Sigmoid colon (tissue), 7 donors: ENCODE measurements at places on chromosomes 3 and 15. TPM values are rescaled to one million over a fixed set of nuclear protein-coding genes. Genes with fewer than 3 reads are reported as not detected.

ZNF620 gene
- total RNA-seq, result 3.6 TPM

SLC51A gene
- not detected for total RNA-seq

SYNPR gene
- total RNA-seq, result 0.16 TPM

GRCh38 chr3:128488991-128489673 is 3.9 kb downstream of the GATA2 start:
- peak; percentile 67 for DNase-seq

DNA sequence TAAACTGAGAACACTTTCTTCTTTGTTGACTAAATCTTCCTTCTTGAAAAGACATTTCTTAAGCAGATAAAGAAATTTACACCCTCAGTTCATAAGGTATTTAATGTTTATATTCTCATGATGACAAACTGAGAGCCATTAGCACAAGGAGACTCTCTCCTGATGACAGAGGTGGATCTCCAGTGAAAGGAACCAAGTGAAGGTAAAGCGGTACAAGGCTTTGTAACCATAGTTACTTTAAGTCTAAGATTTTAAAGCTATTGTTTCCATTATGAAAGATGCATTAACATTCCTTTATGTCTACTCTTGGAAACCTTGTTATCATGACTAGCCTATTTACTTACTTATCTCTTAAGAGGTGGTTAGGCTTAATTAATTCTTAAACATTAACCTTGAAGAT is 737.1 kb downstream of the MECOM start:
- no peak for DNase-seq

DNA sequence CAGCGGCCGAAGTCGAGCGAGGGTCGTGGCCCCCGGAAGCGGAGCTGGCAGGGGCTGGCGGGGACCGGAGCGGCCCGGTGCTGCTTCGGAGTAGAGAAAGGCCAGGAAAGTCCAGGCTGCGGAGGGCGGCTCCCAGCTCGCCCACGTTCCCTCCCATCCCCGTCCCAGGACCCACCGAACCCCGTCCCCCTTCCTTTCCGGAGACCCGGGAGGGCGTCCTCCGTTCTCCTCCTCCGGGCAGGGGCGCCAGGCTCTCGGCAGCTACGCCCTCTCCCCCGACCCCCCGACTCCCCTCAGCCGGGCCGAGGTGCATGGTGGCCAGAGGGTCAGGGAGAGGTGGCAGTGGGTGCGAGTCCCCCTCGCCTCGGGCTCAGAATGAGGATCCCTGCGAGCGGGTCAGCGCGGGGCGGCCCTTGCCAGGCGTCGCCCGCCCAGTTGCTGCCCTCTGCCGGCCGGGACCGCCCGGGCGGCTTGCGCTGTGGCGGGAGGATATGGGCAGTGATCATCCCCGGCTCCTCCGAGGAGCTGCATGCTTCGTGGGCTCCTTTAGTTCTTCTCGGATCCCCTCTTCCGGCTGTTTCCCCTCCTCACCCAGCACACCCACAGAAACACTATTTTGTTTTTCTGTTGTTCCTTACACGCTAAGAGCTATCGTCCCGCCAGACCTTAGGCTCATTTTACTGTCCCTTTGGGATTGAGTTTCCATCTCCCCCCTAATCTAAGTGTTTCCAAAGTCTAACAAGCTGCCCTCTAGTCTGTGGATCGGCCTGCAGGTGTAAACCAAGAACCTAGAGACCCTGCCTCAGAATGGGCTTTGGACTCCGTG is 744 bp upstream of the ALDH1A2 start:
- DNase-seq, result peak; percentile 71

- no peak for DNase-seq
Observed at GRCh38 chr3:16496408-16497222, 16.9 kb downstream of the RFTN1 start.

DNA sequence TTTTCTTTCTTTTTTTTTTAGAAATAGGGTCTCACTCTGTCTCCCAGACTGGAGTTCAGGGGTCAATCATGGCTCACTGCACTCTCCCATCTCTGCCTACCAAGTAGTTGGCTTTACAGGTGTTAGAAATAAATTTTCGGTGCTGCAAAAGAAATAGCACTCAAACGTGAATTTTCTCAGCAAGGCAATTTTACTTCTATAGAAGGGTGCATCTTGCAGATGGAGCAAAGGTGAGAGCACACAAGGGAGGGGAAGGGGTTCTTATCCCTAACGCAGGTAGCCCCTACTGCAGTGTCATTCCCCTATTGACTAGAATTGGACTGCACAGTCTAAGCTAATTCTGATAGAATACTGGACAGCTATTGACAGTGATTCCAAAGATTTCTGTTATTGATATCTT is 6.8 kb upstream of the FBLN2 start:
- no peak for DNase-seq

GRCh38 chr15:101530224-101530958 is 40.9 kb upstream of the PCSK6 start:
- no peak for DNase-seq

- no peak for DNase-seq
Observed at GRCh38 chr3:26588931-26589330, 33.6 kb upstream of the LRRC3B start.

GRCh38 chr15:55168350-55168974 is 28.3 kb downstream of the RSL24D1 start:
- DNase-seq, result no peak

- DNase-seq, result no peak
Observed at GRCh38 chr15:70876011-70876410, 16.2 kb downstream of the THAP10 start.

GRCh38 chr3:155418407-155418806 is 124.9 kb upstream of the STRIT1 start:
- peak; percentile 69 for DNase-seq

DNA sequence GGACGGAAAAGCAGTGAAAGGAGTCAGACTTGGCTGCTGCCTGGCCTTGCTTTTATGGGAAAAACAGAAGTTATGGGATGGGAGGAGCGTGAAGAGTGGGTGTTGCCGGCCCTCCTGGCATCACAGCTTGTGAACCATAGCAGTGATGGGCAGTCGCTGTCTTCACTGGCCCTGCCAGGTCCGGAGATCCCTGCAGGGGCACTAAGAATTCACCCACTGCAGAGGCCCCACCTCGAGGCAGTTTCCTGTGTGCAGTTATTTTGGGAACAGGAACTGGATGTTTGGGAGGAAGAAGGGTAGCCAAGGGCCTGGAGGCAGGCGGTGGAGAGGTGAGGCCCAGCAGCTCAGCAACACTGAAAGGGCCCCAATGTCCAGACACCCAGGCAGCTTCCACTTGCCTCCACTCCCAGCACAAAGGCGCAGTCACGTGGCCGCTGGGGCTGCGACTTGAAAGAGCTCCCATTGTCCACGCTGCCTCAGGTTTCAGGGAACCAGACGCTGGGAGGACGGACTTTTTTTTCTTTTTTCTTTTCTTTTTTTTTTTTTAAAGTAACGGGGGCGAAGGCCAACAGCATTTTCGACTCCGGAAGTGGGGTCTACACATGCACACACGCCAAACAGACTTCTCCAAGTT is 255.6 kb downstream of the ZNF621 start:
- DNase-seq, result peak; percentile 92

GRCh38 chr3:191963182-191963581 is 502.2 kb downstream of the PYDC2 start:
- no peak for DNase-seq
